Left lung (tissue), 14 donors: ENCODE measurements at places on chromosomes 11 and 22. TPM values are rescaled to one million over a fixed set of nuclear protein-coding genes. Genes with fewer than 3 reads are reported as not detected.

CHRM1 gene
- total RNA-seq: 2.3 TPM

LRRC74B gene
- total RNA-seq: not detected

GPR83 gene
- total RNA-seq: 0.08 TPM

CYB5R2 gene
- total RNA-seq: 7.9 TPM

DNA sequence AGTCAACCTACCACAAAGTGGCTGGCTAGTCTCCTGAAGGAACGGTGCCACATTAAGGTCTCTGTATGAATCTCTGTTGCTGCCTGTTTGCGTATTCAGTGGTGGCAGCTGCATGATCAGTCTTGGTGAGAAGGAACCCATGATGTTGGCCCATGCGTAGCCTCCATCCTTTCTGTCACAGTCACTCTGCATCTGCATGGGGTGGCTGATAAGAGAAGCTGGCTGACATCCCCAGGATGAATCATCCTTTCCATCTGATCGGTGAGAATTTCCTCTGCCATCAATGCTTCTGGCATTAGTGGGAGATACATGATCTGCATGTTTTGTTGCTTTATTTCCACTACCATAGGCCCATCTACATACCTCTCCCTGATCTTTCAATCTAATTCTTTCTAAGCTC lies 199.0 kb upstream of the NECTIN1 start:
- DNase-seq: no peak

GRCh38 chr11:63761931-63762653 lies 6.5 kb downstream of the ZFTA start:
- no peak for DNase-seq

GRCh38 chr11:2870969-2871680 lies 14.4 kb downstream of the CDKN1C start:
- DNase-seq: no peak

DNA sequence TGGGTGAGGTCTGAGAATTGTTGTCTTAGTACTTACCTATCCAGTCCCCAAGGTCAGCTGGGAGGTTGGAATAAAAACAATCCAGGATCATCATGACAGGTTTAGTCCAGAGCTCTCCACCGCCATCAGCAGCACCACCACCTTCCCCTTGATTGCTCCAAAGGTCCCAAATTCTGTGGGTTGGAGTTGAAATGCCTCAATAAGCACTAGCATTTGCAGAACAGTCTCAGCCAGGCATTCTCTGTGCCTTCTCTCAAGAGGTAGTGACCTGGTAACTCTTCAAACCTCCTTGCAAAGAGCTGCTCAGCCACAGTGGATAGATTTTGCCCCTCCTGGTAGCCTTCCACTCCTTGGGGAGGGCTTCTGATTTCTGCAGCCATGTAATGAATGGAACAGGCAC lies 69.6 kb downstream of the PRDM11 start:
- no peak for DNase-seq

DNA sequence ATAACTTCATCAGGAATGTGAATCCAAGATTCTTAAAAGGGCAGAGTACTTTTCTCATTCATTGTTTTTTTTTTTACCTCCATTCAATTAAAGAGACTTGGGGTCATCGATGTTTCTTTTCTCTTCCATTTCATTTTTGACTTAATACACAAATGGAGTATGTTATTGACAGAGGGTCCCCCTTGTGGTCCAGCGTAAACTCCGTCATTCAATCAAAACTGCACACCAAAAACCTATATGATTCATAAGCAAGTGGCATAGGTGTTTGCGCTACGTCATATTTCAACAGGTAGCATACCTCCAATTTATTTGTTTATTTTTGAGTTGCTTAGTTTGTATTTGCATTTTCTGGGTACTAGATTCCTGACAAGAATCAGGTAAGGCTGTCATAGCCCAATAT lies 12.7 kb upstream of the FOLH1 start:
- DNase-seq: no peak
